ENCODE measurements at places on chromosomes 4 and X.

DNA sequence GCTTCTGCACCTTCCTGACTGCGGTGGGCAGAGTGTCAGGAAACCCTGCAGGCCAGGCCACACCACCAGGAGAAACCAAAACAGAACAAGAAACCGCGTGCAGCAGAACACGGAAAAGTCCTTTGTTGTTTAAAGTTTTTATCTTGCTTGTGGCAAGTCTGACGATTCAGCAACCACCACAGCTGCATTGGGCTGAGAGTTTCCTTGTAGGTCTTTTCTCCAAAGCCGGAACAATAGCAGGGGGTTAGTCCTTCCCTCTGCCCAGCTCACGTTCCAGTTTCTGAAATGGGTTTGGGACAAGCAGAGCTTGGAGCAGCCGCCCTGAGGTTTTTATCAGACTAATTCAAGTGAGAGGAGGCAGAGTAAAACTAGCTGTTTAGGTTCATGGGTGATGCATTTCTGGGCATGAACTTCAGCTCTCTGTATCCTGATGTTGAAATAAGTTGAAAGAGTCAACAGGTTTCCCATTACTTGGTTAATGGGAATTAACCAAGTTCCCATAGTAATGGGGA is 216.9 kb downstream of the PTTG2 start:
- DNase-seq, result peak; percentile 38

- no peak for DNase-seq
Measured at GRCh38 chr4:54274795-54275665, 45.9 kb downstream of the PDGFRA start.

DNA sequence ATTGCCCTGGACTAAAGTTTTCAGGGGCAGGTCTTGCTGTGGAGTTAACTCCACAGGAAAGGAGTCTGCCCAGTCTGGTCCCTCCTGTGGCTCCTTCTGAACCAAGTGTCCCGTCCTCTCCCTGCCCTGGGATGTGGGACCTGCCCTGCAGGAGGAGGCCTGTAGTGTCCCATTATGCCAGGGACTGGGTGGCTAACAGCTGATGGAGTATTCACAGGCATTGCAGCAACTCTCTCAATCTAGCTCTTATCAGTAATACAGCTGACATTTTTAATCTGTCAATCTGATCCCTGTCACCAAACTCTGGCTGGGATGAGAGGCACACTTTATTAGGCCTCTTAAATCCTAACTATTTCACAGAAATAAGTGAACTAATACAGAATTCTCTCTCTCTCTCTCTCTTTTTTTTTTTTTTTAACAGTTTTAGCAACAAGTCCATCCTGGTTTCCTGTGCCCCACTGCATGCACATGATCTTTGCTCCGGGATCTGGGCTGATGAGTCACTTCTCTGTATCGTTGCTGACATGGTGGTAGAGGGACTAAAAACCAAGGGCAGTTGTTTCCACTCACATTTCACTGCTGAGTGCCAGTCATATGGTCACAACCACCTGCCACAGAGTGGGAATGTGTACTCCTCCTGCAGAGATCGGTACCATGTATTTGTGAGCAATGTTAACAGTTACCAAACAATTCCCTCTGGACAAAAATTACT is 39.1 kb downstream of the HAND2 start:
- DNase-seq, result no peak

DNA sequence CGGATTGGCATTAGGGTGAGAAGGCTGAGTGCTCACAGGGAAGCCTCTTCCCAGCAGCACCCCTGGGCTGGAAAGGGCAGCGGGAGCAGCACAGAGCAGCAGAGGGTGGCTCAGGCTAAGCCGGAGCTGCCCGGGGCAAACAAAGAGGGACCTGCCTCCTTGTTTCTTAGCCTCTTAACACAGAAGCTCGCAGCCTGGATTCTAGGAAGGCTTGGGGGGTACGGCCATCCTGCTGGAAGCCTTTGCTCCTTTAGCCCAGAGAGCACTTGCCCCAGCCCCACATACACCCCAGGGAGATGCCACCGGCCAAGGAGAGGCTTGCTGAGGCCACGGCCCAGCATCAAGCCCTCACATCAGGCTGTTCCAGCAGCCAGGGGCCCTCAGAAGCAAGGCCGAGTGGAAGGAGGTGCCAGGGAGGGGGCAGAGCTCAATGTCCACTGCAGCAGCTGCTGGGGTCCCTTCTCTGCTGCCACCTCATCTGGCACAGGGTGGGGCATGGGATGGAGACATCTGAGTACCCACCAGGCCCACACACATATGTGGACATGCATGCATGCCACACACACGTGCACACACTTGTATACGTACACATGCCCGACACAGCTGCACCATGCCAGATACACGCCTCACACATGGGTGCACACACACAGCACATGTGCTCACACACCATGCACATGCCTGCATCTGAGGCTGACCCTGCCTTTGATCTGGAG is 20.3 kb upstream of the SPON2 start:
- DNase-seq, result peak; percentile 27

DNA sequence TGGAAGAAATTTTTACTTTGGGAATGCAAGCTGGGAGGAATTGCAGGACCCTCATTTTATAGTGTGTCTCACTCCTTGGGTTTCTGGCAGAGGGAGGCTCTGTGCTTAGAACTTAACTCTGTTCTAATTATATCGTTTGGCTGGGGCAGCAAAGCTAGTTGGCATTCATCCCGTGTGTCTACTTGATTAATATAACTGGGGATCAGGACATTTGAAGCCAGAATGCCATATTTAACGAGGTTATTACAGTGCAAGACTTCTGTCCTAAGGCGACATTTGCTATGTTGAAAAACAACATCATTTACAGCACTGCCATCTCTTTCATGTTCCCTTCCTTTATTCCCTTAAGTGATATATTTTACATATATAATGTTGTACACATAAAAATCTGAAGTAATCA is 179.1 kb upstream of the TBC1D9 start:
- DNase-seq, result no peak

DNA sequence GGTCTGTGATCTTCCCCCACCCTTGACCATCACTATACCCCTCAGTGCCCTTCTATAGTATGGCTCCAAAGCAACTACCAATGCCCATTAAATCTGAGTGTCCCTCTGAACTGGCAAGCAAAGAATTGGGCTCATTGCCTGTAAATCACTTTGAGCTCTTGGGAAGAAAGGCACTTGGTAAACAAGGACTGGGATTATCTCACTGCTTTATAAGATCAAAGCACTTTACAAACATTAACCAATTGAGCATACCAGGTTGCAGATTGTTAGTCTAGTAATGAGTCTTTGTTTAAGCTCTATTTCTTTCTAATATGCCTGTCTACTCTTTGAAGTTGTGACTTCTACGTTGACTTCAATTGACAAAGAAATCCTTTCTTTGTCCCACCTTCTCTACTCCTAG is 34.1 kb downstream of the AREG start:
- no peak for DNase-seq
